Tibial nerve (tissue), 4 donors: ENCODE measurements at places on chromosomes 4 and X.

GRCh38 chr4:52172166-52172565 lies 121.1 kb downstream of the SPATA18 start:
- DNase-seq = no peak

DNA sequence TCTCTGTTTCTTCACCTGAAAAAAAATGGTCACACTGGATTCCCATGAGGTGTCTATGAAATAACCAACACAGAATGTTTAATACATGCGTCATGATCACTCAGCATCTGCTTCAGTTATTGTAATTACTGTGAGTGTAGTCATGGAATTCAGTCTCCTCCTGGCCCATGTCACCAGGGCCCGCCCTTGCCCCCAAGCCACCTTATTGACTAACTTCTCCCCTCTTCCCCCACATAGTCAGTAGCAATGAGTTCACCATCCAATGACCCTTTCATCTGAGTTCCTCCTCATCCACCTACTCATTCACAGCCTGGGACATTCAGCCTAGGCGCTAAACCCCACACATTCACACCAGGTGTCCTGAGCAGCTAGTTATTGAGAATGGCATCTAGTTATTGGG lies 15.6 kb downstream of the PNMA6F start:
- DNase-seq = no peak

DNA sequence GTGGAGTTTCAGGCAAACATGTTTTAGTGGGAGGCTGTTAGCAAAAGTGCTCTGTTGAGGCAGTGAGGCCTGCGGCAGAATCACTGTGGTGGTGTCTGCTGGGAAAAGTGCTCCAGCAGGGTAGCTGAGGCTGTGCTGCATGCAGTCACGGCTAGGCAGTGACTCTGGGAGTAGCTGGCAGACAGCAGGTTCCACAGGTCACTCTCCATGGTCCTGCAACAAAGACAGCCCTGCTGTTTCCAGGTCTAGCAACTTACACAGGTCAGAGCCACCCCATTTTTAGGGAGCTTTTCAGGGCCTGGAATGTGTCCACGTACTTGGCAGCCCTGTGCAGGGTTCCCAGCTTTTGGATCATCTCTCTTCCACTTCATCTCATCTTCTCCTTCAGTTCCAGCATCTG lies 184.3 kb downstream of the NAA11 start:
- no peak for DNase-seq

- DNase-seq = no peak
Measured at GRCh38 chr4:42751587-42751986, 94.7 kb upstream of the ATP8A1 start.

DNA sequence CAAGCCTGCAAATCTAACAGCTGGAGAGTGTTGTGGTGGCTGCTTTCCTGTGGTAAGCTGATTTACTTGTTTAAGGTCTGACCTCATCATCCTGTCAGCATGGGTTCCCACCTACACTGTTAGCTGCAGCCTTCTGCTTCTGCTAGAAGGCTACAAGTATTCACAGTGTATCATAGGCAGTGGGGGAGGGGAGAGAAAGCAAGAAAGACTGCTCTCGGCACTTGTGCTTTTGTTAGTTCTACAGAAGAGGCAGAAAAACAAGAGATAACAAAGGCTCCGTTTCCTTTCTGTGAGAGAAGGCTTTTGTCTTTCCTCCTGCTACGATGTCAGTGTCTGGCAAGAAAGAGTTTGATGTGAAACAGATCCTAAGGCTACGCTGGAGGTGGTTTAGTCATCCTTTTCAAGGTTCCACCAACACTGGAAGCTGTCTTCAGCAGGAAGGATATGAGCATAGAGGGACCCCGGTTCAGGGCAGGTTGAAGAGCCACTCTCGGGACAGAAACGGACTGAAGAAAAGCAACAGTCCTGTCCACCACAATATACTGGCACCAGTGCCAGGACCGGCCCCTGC lies at the start of gene KLHL4:
Gene KLHL4, plus strand, starts transcription at position 232 of the 571 bp plus-strand sequence. Its CDS starts 92 bp downstream, at position 324.
- DNase-seq = no peak
